ENCODE measurements at places on chromosomes 4 and X.
A peak's percentile ranks its signal among the peaks of the same experiment; 100 is the strongest.

GRCh38 chr4:108783665-108784463, 21.0 kb upstream of the ETNPPL start:
- H3K27ac ChIP-seq: no peak overlapping the region
- H3K4me3 ChIP-seq: no peak overlapping the region
- no peaks in the 10 kb centered on the region for H3K4me1 ChIP-seq
- H3K27me3 ChIP-seq: no peaks in the 10 kb centered on the region
- H3K36me3 ChIP-seq: no peaks in the 10 kb centered on the region

- H3K4me1 ChIP-seq: peaks cover 4% of the 10 kb centered on the region
- H3K27ac ChIP-seq: no peak overlapping the region
- H3K36me3 ChIP-seq: no peaks in the 10 kb centered on the region
- no peak for DNase-seq
- no peak overlapping the region for H3K4me3 ChIP-seq
Measured at GRCh38 chr4:89001647-89002445, 55.1 kb downstream of the FAM13A start.

DNA sequence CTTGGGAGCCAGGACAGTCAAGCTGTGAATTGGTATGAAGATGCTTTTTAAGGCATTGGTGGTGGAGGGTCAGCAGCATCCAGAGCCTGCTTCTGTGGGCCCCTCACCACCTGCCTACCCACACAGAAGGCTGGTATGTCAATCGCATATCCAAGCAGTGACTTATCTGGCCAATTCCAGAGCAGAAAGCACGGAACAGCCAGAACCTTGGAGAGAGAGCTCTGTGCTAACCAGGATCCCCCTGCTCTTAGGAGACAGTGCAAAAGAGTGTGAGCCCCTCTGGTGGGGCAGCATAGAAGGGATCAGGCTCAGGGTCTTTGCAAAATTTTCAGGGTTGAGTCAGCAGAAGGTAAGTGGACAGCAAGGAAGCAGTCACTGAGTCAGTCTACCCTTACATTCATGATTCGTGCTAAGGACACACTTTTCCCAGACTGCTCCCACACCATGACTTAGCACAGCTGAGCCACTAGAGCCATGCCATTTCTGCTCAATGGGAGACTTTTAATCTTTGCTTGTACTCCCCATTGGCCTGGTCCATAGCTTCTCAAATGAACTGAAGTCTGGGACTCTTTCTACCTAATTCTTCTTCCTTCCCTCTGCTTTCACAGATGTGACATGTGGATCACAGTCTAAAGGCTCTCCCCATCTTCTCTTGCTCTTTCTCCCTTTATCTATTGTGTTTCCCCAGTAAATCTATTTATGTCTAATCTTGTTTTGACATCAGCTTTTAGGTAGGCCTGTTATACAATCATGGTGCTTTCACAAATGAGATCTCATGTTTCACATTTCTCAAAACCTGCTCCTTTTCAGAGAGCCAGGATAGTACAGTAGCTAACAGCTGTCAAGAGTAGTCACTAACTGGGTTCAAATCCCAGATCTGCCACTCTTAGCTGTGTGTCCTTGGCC, 20.0 kb downstream of the MORF4L2 start:
- H3K36me3 ChIP-seq: no peaks in the 10 kb centered on the region
- no peak overlapping the region for H3K27ac ChIP-seq
- no peak overlapping the region for H3K4me3 ChIP-seq
- no peaks in the 10 kb centered on the region for H3K4me1 ChIP-seq
- no peak for DNase-seq

DNA sequence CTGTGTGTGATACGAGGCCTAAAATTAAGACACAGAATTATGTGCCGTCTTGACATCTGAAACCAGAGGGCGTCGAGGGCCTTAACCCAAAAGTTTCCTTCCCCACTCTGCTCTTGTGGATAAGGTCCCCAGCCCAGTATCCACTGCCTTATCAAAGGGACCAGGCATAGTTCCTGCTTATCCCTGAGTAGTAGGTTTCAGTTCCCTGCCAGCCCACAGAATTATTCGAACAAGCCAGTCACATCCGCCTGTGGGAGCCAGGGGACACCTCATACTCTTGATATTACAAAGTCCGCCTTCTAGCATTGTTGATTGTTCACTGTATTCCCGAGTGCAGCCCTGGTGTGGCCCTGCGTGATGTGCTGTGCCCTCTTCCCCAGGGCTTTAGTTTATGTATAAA, 5.4 kb upstream of the MMRN1 start:
- no peaks in the 10 kb centered on the region for H3K27me3 ChIP-seq
- H3K27ac ChIP-seq: no peak overlapping the region
- DNase-seq: no peak
- no peak overlapping the region for H3K4me3 ChIP-seq
- H3K4me1 ChIP-seq: no peaks in the 10 kb centered on the region
- no peaks in the 10 kb centered on the region for H3K36me3 ChIP-seq

DNA sequence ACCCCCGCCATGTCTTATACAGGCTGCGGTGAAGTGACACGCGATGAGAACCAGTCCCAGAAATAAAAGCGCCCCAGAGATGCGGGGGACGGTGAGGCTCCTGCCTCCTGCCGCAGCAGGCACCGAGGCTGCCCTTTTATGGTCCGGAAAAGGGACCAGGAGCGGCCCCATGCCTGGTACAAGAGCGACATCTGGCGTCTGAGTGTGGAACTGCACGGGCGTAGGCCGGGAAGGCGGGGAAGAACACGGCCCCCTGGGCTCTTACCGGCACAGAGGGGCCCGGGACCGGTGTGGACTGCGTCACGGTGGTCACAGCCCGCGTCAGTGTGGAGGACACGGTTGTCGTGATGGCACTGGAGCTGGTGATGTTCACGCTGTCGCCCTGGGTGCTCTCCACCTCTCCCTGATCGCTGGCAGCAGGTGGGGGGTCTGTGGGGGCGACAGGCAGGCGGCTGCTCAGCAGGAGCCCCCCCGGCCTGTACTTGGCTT, 8.9 kb upstream of the RENBP start:
- H3K27ac ChIP-seq: peak overlapping the region; percentile 87
- H3K4me1 ChIP-seq: peaks cover 15% of the 10 kb centered on the region
- H3K4me3 ChIP-seq: peak overlapping the region; percentile 29
- peak; percentile 14 for DNase-seq

DNA sequence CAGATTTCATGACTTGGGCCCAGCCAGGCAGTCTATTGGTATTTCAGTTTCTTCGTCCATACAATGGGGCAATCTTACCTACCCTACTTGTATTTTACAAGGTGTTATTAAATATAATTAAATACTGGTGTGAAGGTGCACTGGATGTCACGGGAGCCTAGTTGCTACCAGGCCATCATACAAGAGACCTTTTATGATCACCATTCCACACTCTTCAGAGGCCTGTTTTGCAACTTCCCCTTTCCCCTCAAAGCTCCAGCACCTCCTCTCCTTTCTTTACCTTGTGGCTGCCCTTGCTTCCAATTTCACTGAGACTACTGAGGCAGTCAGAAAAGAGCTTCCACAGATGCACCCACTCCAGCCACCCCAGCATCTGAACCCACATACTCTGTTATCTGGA, 93.8 kb upstream of the HELT start:
- H3K36me3 ChIP-seq: no peaks in the 10 kb centered on the region
- no peak overlapping the region for H3K27ac ChIP-seq
- H3K4me3 ChIP-seq: no peak overlapping the region
- H3K4me1 ChIP-seq: no peaks in the 10 kb centered on the region

- no peaks in the 10 kb centered on the region for H3K27me3 ChIP-seq
- H3K27ac ChIP-seq: no peak overlapping the region
- no peak for DNase-seq
- no peaks in the 10 kb centered on the region for H3K4me1 ChIP-seq
- no peak overlapping the region for H3K4me3 ChIP-seq
Measured at GRCh38 chr4:151599863-151600262, 160.9 kb downstream of the GATB start.

- DNase-seq: no peak
- no peaks in the 10 kb centered on the region for H3K4me1 ChIP-seq
- no peak overlapping the region for H3K27ac ChIP-seq
- H3K27me3 ChIP-seq: no peaks in the 10 kb centered on the region
- no peak overlapping the region for H3K4me3 ChIP-seq
Measured at GRCh38 chr4:44160776-44161367, 287.7 kb downstream of the KCTD8 start.

- H3K27me3 ChIP-seq: no peaks in the 10 kb centered on the region
- peaks cover 32% of the 10 kb centered on the region for H3K4me1 ChIP-seq
- H3K36me3 ChIP-seq: peaks cover 4% of the 10 kb centered on the region
- no peak overlapping the region for H3K4me3 ChIP-seq
- H3K27ac ChIP-seq: no peak overlapping the region
Measured at GRCh38 chr4:3530051-3530450, 2.2 kb downstream of the LRPAP1 start.

GRCh38 chr4:100826067-100826466, 308.2 kb upstream of the EMCN start:
- no peaks in the 10 kb centered on the region for H3K36me3 ChIP-seq
- DNase-seq: no peak
- no peak overlapping the region for H3K27ac ChIP-seq
- no peaks in the 10 kb centered on the region for H3K27me3 ChIP-seq
- peaks cover 8% of the 10 kb centered on the region for H3K4me1 ChIP-seq

GRCh38 chr4:148704291-148704690, 262.1 kb upstream of the NR3C2 start:
- no peak overlapping the region for H3K4me3 ChIP-seq
- H3K4me1 ChIP-seq: no peaks in the 10 kb centered on the region
- H3K27ac ChIP-seq: no peak overlapping the region
- H3K36me3 ChIP-seq: no peaks in the 10 kb centered on the region

- H3K4me3 ChIP-seq: no peak overlapping the region
- H3K4me1 ChIP-seq: no peaks in the 10 kb centered on the region
- no peak for DNase-seq
- no peak overlapping the region for H3K27ac ChIP-seq
Measured at GRCh38 chr4:184019076-184019475, 114.0 kb downstream of the STOX2 start.

DNA sequence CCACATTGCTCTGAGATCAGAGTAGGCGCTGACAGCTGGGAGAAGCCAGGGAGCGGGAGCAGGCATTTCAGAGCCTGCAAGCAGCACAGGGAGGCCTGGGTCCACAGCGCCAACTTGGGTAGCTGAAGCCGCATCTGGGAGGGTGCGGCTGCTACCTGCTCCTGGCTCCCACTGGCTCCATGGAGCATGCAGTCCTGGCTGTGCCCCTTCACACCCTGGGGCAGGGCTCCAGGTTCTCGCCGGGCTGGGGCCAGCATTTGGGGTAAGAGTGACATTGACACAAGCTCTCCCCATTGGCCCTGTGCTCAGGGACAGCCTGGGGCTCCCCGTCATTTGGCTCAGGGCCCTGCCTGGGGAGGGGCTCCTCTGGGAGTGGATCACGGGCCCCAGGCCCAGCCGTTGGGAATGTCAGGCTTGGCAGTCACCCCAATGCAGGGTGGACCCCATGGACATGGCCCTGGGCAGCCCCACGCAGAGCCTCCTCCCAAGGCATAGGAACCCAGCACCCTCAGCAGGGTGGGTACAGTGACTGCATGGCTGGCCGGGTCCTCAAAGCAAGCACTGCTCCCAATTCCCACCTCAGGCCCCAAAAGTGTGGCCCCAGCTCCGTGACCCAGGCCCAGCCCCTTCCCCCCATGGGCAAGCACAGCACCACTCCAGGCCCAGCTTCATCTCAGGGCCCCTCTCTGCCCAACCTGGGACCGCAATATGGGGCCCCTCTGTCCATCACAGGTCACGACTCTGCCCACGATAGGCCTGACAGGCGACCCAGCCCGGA, 82.4 kb downstream of the PRDM5 start:
- H3K27ac ChIP-seq: no peak overlapping the region
- H3K4me3 ChIP-seq: no peak overlapping the region
- H3K4me1 ChIP-seq: no peaks in the 10 kb centered on the region

GRCh38 chr4:43690116-43690515, 758.5 kb downstream of the KCTD8 start:
- H3K27me3 ChIP-seq: no peaks in the 10 kb centered on the region
- H3K36me3 ChIP-seq: no peaks in the 10 kb centered on the region
- no peak overlapping the region for H3K27ac ChIP-seq
- DNase-seq: no peak

GRCh38 chr4:85720735-85721134, 245.8 kb downstream of the ARHGAP24 start:
- no peak overlapping the region for H3K27ac ChIP-seq
- H3K4me3 ChIP-seq: no peak overlapping the region
- no peak for DNase-seq
- H3K4me1 ChIP-seq: peaks cover 8% of the 10 kb centered on the region
- H3K27me3 ChIP-seq: no peaks in the 10 kb centered on the region
- H3K36me3 ChIP-seq: no peaks in the 10 kb centered on the region

GRCh38 chr4:137421796-137422195, 110.5 kb downstream of the PCDH18 start:
- H3K27ac ChIP-seq: no peak overlapping the region
- H3K4me3 ChIP-seq: no peak overlapping the region
- no peaks in the 10 kb centered on the region for H3K36me3 ChIP-seq
- no peaks in the 10 kb centered on the region for H3K27me3 ChIP-seq
- DNase-seq: no peak

DNA sequence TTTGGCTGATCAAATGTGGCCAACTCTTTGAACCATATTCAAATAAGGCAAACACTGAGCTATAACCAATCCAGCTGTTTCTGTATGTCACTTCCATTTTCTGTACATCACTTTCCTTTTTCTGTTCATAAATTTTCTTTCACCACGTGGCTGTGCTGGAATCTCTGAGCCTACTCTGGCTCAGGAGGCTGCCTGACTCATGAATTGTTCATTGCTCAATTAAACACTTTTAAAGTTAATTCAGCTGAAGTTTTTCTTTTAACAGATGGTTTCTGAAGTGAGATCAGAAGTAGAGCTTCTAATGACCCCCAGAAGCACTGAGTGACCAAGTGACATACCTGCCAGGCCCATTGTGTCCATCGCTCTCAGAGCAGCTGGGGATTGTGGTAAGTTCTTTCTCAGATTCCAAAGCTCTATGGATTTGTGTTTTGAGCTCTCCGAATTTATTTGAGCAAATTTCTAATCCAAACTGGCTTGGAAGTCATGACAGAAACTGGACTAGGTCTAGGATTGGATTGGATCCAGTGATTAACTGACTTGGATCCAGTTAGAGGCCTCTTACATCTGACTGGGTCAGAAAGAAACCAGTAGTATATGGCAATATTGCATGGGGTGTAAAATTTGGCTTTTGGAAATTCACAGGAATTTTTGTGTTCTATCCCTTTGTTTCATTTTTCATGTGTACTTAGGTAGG, 121.2 kb upstream of the BANK1 start:
- H3K36me3 ChIP-seq: no peaks in the 10 kb centered on the region
- no peaks in the 10 kb centered on the region for H3K4me1 ChIP-seq
- no peaks in the 10 kb centered on the region for H3K27me3 ChIP-seq
- no peak overlapping the region for H3K4me3 ChIP-seq
- DNase-seq: no peak

- H3K27me3 ChIP-seq: no peaks in the 10 kb centered on the region
- DNase-seq: no peak
- peaks cover 12% of the 10 kb centered on the region for H3K4me1 ChIP-seq
- no peak overlapping the region for H3K4me3 ChIP-seq
- no peak overlapping the region for H3K27ac ChIP-seq
Measured at GRCh38 chr4:11904117-11904535, 475.4 kb upstream of the HS3ST1 start.

DNA sequence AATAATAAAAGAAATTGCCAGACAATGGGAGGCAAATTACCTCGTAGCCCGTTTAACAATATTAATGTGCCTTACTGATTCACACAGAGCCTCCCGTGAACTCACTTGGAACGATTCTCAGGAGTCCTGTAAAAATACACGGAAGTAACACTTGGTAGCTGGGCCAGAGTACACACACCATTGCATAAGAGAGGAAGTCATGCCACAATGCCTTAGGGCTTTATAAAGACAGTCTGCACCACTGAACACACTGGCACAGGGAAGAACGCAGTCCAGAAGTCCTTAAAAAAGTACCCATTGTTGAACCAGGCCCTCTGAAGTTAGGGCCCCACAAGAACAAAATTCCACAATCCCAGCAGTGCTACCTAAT, 15.1 kb downstream of the SLC2A9 start:
- peak overlapping the region; percentile 25 for H3K4me3 ChIP-seq
- peak overlapping the region; percentile 31 for H3K27ac ChIP-seq
- no peaks in the 10 kb centered on the region for H3K27me3 ChIP-seq
- peak; percentile 40 for DNase-seq
- H3K36me3 ChIP-seq: no peaks in the 10 kb centered on the region

Measured in thoracic aorta (tissue), 2 donors.